ENCODE measurements at places on chromosomes 3 and 15.

GRCh38 chr3:191237047-191237882, 38.2 kb downstream of the OSTN start:
- no peak for DNase-seq

DNA sequence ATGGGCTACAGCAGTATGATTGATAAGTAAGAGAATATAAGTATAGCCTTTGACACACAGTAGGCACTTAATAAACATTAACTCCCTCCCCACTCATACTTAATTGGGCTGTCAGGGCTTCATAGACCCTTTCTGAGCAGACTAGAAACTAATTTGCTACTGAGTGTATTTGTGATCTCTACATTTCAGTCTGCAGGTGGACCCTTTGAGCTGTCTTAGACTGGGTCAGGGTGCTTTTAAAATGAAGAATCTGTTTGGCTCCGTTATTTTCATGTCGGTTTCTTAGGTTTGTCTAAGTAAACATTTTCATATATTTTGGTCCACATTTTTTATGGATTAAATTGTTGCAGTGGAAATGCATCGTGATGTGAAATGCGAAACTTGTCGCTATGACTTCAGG, 50.3 kb upstream of the SELENOK start:
- no peak for DNase-seq

DNA sequence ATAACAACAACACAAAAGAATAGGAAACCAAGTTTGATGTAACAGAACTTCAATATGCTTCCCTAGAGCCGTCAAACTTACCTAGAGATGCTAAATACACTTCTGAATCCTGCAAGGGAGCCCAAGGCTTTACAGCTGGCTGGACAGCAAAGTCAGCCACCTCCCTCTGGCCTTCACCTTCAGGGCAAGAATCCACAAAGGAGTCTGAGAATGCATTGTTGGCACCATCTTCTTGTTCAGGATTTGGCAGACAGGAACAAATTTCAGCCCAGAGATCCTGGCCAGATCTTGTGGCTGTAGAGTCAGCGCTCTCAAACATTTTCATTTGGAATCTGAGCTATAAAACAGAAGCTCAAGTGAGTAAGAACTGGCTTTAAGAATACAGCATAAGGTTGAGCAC, 2.2 kb downstream of the CCDC32 start:
- no peak for DNase-seq

- DNase-seq, result no peak
Observed at GRCh38 chr3:33132019-33132360, 18.2 kb downstream of the CRTAP start.

- DNase-seq, result no peak
Observed at GRCh38 chr3:4722103-4722502, 229.0 kb downstream of the ITPR1 start.

DNA sequence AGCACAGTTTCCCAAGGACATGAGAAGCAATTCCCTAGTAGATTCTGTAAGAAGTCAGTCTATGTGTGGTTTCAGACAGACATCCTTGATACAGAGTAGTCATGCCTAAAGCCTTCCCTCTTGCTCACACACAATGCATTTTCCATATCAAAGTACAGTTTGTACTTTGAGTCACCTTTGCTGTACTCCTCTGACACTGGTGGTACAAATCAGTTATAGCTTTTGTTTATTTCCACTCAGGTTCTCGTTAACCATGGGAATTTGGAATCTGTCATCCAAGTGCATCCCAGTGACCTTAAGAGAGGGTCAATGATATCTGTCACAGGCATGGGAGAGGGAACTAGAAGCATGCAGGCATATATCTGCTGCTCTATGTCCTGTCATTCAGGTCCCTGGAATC, 3.6 kb upstream of the GNB4 start:
- DNase-seq, result no peak

- DNase-seq, result no peak
Observed at GRCh38 chr3:66036586-66037148, 2.1 kb downstream of the MAGI1 start.

- no peak for DNase-seq
Observed at GRCh38 chr3:38614651-38615352, 34.7 kb downstream of the SCN5A start.

DNA sequence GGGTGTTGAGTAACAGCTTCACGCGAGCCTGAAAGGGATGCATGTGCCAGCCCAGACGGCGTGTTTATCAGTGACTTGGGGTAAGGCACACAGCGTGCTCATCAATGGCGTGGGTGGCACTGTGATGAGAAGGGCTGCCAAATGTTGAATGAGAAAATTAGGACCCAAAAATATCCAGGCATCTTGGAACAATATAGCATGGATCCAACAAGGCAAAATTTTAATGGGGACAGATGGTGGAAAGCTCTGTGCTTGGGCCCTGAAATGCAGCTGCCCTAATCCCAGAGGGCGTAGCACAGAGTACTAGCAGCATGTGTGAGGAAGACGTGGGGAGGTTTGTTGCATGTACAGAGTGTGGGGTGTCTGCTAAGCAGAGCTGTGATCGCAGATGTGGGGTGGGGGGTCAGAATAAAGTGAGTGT, 48.9 kb downstream of the SSUH2 start:
- DNase-seq, result no peak

DNA sequence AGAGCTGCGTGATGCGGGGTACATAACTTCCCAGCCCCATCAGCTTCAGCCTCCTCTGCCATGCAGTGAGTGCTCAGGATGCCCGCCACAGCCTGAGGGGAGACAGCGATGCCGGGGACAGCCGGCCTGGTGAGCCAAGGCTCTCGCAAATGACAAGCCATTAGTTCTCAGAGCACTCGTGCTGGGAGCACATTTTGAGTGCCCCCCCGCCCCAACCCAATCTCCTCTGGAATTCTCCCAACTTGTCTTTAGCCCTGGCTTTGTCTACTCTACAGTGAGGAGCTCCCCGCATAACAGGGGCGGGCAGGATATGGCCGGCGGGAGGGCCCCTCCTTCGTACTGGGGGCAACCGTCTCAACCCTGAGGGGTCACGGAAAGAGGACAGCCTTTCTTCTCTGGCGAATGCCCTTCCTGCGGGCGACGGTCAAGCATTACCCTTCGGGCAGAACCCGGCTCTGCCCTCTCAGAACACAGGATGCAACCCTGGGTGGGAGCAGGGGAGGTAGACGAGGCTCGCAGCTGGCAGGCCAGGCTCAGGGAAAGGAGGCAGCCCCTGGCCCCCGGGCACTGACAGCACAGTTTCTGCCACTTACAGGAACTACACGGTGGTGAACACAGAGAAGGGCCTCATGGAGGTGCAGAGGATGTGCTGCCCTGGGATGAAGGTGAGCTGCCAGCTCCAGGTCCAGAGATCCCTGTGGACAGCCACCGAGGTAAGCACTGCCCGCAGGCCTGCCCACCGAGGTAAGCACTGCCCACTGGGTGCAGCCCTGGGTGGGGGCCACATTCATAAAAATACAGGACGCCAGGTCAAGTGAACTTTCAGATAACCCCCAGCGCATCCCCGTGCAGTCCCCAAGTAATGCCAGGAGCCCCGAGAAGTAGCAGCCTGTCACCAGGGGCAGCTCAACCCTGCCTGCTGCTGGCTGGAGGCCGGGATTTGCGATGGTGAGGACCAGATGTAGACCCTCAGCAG, 141.7 kb downstream of the LRRK1 start:
- DNase-seq, result no peak

GRCh38 chr3:58058361-58059263, 50.4 kb downstream of the FLNB start:
- DNase-seq, result no peak

- no peak for DNase-seq
Observed at GRCh38 chr3:111692593-111693552, 97.7 kb upstream of the ZBED2 start.

DNA sequence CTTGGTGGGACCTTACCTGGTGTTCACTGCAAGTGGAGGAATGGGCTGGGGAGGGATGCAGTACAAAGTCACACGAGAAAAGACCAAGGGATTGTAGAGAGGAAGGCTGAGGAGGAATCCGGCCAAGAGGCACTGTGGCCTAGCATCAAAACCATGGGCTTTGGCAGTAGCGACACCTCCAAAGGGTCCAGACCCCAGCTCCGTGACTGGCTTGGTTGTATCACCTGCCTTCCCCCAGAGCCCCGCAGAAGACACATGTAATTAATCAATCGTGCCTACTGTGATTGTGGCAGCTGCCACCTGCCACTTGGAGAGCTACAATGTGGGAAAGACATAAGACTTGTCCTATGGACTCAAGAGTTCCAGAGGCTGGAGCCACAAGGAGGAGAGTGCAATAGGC, 54.7 kb downstream of the ST8SIA2 start:
- no peak for DNase-seq

All from amniotic stem cell (primary cell).